ENCODE measurements at places on chromosomes 13 and 19. TPM values are rescaled to one million over a fixed set of nuclear protein-coding genes. Genes with fewer than 3 reads are reported as not detected.

Gene ZNF208
- 2.3 TPM for total RNA-seq

DNA sequence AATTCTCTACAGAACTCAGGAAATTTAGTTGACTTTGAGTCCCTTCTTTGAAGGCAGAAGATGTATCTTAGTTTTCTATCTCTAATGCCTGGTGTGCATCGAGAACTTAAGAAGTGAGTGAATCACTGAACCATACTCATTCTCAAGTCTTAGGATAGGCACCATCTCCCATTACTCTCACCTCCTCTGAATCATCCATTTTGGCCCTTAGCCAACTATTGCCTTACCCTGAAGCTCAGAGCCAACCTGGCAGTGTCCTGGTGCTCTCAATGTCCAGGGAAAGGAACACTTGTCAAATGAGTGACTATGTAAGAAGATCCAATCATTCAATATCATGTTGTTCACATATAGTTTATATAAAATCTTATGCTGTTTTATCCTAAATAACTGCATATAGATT, 146.6 kb downstream of the RGCC start:
- DNase-seq = no peak

GRCh38 chr13:82070416-82070815, 1729.5 kb upstream of the SPRY2 start:
- DNase-seq = no peak

GRCh38 chr19:4732680-4733114, 9.1 kb upstream of the DPP9 start:
- peak; percentile 59 for DNase-seq

DNA sequence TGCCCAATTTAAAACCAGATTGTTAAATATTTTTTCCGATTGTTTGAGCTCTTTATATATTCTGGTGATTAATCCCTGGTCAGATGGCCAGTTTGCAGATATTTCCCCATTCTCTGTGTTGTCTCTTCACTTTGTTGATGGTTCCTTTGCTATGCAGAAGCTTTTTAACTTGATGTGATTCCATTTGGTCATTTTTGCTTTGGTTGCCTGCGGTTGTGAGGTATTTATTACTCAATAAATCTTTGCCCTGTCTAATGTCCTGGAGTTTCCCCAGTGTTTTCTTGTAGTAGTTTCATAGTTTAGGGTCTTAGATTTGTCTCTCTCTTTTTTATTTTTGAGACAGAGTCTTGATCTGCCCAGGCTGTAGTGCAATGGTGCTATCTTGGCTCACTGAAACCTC, 23.8 kb upstream of the LMO7 start:
- no peak for DNase-seq

- no peak for DNase-seq
Observed at GRCh38 chr13:98665638-98665995, 86.9 kb downstream of the SLC15A1 start.

DNA sequence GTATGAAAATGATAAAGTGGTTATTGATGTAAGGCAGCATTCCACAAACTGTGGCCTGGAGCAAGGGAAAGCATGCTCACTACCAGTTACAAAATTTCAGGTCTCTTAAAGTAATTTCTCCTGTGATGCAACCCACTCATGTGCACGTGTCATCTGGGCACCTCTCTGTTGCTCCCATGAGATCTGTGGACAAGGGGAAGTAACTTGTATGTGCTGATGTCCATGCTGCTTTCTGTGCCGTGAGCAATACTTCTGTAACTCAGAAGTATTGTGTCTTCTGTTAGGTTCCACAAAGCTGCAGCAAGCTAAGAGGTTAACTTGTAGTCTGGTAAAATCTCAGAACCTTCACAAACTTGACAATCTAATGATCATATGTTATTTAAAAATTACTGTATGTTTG, 930.0 kb upstream of the SLITRK6 start:
- DNase-seq = no peak

DNA sequence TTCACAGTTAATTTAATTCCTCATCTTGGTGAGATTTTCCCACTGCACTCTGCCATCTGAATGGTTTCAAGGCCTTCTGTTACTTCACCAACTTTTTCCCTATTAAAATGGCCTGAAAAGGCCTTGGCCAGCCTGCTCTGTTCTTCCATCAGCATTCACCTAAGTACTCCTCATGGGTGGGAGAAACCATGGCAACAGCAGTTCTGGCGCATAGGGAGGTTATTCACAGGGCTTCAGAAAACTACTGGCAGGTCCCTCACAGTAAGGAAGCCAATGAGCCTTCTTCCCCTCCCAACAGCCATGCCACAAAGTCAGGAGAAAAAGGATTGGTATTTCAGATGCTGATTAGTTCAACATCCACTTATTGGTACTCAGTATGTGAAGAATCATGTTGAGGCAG, 17.2 kb upstream of the GJB2 start:
- no peak for DNase-seq

GRCh38 chr13:91133941-91134802, 213.3 kb upstream of the MIR17HG start:
- no peak for DNase-seq

- no peak for DNase-seq
Observed at GRCh38 chr13:105878119-105878700, 657.3 kb downstream of the EFNB2 start.

GRCh38 chr13:92574499-92574898, 652.1 kb upstream of the GPC6 start:
- no peak for DNase-seq

DNA sequence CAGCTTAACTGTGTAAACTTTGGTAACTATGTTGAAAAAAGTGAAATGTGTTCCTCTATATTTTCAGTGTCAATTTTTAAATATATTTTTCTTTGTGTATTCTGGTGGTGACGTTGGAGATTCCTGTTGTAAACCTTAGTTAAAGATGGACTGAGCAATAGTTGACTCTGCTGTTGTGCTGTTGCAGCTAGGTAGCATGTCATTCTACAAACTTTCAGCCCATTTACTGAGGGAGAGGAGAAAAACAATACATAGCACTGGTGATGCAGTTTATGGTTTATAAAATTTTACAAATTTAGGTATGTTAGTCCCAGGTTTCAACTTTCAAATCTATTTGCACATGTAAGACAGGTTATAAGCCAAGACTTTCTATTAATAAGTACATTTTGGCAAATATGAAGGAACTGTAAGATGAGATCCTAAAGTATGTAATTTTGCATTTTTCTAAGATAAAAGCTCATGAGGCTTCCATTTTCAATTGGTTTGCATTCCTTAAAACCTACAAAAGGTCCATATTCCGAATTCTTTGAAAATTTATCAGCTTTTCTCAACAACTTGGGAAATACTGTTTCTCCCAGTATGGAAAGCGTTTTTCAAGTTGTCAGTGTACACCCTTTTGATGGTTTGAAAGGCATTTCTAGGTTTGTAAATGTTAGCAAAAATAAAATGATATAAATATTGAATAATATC, 1.5 kb downstream of the NDFIP2 start:
- DNase-seq = no peak

- no peak for DNase-seq
Observed at GRCh38 chr19:41327076-41327575, 17.2 kb downstream of the CCDC97 start.

GRCh38 chr13:94329754-94330551, 149.5 kb downstream of the DCT start:
- DNase-seq = peak; percentile 22

DNA sequence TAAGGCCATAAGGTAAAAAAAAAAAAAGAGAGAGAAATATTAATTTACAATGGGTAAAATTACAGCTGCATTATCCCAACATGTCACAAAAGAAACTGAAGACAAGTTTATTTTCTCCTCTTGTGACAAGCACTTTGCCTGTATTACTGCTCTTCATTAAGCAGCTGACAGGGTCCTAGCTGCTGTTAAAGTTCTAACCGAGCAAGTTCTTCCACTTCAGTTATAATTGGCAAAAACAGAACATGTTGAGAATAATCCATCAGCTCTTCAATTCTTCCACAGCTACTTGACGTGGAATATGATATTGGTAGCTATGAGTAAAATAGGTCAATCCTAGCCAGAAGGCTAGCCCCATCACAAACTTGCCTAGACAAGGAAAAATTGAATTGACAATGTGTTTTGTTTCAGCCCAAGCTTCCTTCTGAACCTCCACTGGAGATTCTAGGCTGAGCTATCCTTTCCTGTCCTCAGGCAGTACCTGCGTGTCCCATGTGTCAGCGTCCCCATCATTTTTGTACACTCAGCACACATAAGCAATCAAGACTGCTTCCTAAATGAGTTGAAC, 32.2 kb upstream of the DOCK9 start:
- DNase-seq = no peak
